Left renal pelvis (tissue), 4 donors: ENCODE measurements at places on chromosomes 11 and 22.

GRCh38 chr11:5550440-5551095 is 2.2 kb upstream of the OR52H1 start:
- no peak for DNase-seq

- no peak for DNase-seq
Observed at GRCh38 chr11:2517386-2518064, 72.7 kb downstream of the KCNQ1 start.

DNA sequence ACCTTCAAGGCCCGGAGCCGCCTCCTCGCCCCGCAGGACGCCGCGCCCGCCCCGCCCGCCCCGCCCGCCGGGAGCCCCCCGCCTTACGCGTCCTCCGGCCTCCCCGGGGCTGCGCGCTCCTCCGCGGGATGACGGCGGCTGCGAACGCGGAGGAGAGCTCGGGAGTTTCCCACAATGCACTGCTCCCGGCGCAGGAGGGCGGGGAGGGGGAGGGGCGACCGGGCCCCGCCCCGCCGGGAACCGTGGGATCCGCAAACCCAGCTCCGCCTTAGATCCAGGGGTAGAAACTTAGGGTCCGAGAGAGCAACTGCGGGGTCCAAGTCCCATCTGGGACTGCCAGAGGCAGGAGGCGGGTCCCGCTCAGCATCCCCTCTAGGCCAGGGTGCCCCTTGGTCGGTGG is at the start of gene CEND1:
Gene CEND1, minus strand, starts transcription at position 148 of the 400 bp plus-strand sequence. CDS start 1,514 bp downstream, outside the sequence.
- DNase-seq, result no peak

DNA sequence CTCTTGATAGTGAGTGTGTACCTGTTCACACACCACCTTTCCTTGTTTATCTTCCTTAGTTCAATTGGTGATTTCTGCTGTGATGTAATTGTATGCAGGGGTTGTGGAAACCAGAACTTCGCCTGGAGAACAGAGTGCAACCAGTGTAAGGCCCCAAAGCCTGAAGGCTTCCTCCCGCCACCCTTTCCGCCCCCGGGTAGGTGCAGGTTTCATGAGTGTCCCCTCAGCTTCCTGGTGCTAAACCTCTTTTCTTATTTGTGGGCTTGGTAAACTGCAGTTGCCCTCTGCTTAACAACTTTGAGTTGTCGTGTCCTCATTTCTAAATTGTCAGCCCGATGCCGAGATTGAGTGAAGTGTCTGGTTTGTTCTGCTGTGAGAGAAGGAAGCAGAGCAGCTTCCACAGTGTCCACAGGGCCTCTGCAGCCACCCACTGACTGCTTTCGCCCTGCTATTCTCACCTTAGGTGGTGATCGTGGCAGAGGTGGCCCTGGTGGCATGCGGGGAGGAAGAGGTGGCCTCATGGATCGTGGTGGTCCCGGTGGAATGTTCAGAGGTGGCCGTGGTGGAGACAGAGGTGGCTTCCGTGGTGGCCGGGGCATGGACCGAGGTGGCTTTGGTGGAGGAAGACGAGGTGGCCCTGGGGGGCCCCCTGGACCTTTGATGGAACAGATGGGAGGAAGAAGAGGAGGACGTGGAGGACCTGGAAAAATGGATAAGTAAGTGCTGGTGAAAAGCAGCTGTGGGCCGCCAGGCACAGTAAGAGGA is 7.1 kb upstream of the GAS2L1 start:
- DNase-seq, result no peak

DNA sequence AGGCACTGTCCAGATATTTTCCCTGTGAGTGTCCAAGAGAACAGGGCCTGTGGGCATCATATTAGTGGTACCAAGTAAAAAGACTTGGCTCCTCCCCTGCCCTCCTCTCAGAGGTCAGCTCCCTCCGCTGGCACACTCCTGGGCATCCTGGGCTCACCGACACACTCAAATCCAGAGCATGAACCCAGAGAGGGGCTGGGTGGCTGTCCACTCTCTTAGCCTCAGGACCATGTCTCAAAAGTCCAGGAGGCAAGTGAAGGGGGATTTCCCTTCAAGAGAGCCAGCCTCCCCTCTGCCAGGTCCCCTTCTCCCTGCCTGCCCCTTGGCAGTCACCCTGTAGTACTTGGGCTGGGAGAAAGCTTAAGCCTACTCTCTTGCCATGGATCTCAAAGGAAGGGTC is 10.3 kb downstream of the BCL9L start:
- DNase-seq, result no peak

DNA sequence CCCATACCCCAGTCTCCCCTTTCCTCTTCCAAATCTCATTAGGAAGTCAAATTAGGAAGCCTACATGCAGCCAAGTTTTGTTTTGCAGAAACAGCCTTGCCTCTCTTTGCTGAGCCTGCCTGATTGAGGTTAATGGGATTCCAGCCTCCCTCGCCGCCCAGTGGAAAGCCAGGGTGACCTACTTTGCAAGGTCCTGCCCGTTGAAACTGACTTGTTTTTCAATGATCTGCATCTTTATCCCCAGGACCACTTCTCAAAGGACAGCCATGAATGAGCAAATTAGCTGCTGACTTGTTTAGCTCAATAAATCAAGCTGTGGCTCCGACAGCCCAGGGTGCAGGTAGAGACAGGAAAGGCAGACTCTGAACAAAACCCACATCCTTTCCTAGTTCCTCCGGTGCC is 110.4 kb downstream of the RRAS2 start:
- DNase-seq, result no peak

DNA sequence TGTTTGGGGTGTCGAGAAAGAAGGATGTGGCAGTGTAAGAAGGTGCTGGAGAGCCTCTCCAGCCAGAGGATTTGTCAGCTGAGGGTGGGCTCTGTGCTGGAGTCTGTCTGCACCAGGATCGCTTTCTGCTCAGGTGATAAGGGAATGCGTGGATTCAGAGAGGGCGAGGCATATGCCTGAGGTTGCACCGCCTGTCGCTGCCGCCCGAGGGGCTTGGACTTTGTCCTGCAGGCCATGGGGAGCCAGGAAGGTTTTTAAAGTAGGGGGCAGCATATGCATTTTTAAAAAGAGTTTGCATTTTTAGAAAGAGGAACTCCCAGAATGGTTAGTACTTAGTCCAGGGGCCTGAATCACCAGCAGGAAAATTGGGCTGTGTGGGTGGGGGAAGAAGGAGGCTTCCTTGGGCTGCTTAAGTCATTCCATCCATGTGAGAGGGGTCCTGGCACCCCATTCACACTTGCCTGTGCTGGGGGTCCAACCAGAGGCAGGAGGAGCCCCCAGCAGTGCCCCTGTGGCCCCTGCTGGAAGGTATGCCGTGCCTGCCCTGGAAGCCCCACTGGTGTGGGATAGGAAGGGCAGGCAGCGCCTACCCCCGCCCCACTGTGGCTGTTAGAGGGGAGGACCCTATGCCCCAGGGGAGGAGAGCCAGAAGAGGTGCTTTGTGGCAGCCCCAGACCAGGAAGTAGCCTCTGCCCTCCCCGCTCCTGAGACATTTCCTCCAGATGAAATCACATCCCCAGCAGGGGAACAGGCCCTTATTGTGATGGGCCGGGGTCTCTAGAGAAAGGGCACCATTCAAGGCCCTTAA is 35.8 kb upstream of the MYRF start:
- DNase-seq, result no peak

DNA sequence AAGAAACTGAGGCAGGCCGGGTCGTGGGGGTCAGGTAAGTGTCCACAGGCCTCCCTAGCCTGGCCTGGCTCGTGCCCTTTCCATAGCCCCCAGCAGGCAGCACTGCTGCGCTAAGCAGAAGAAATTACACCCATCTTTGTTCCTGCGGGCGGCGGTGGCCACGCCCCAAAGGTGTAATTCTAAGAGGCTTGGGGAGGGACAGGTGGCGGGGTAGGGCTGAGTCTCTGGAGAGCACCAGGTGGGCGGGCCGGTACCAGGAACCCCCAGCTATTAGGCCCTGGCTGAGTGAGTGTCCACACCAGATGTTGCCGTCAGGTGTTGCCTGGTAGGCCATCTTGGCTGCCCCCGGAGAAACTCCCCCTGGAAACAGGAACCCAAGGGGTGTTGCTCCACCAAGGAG is 12.3 kb upstream of the ARAP1 start:
- no peak for DNase-seq

- no peak for DNase-seq
Observed at GRCh38 chr11:68842427-68843051, 823 bp upstream of the CPT1A start.

GRCh38 chr11:114078423-114078822 is 18.9 kb downstream of the ZBTB16 start:
- no peak for DNase-seq

DNA sequence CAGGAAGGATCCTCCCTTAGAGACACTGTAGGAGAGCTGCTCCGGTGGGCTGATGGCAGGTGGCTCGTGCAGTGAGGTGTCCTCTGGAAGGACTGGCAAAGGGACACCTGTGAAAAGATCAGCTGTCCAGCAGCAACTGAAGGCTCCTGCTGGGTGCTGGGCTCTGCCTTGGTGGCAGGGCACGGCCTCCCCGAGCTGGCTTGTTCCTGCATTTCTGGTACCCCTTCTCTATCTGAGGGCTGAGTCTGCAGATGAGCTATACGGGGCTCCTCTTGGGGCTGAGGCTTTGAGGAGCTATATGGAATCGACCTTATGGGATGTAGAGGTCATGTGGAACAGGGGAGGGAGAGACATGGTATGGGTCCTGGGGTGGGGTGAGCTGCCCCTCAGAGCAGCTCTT is 875.8 kb downstream of the BRD1 start:
- DNase-seq, result no peak

- no peak for DNase-seq
Observed at GRCh38 chr11:113613619-113614018, 92.5 kb downstream of the TMPRSS5 start.

- no peak for DNase-seq
Observed at GRCh38 chr11:125618383-125618782, 6.6 kb upstream of the CHEK1 start.

- no peak for DNase-seq
Observed at GRCh38 chr11:15185021-15185420, 70.3 kb downstream of the INSC start.

DNA sequence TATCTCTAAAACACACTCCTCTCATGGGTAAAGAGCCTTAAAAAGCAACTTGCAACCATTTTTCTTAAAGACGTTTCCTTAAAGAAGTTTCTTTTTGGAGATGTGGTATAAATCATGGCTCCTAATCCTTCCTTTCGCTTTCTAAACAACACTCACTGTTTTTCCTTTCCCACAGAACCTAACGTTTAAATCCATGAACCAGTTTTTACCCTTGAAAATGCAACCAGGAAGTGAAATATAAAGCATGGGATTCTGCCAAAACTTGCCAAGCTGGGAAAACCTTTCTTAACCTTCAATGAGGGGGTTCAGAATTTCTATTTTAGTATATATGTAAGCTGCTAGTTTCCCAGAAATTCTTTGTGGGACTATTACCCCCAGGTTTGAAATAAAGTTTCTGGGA is 8.6 kb downstream of the PLEKHA7 start:
- no peak for DNase-seq

DNA sequence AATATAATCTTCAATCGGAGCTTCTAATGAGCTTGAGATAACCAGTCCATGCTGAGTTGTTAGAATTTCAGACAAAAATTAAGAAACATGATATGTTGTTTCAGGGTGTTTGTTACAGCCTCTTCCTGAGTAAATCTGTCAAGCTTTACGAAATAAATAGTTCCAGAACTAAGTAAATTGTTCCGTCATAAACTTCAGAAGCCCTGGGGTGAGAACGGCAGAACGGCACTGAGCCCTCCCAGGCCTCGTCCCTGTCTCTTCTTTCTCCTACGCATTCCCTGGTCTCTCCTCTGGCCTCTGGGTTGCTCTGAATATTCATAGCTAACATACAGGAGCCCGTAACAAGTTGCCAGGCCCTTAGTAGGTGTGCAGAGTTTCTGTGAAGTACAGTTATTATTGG is 390.8 kb upstream of the NARS2 start:
- DNase-seq, result no peak

GRCh38 chr22:17149076-17149815 is 9.8 kb downstream of the HDHD5 start:
- DNase-seq, result no peak

GRCh38 chr22:47230741-47231140 is 468.3 kb downstream of the TBC1D22A start:
- DNase-seq, result no peak

- no peak for DNase-seq
Observed at GRCh38 chr22:39234472-39234787, 10.4 kb downstream of the PDGFB start.

GRCh38 chr11:20612416-20612815 is 13.0 kb downstream of the SLC6A5 start:
- DNase-seq, result no peak

DNA sequence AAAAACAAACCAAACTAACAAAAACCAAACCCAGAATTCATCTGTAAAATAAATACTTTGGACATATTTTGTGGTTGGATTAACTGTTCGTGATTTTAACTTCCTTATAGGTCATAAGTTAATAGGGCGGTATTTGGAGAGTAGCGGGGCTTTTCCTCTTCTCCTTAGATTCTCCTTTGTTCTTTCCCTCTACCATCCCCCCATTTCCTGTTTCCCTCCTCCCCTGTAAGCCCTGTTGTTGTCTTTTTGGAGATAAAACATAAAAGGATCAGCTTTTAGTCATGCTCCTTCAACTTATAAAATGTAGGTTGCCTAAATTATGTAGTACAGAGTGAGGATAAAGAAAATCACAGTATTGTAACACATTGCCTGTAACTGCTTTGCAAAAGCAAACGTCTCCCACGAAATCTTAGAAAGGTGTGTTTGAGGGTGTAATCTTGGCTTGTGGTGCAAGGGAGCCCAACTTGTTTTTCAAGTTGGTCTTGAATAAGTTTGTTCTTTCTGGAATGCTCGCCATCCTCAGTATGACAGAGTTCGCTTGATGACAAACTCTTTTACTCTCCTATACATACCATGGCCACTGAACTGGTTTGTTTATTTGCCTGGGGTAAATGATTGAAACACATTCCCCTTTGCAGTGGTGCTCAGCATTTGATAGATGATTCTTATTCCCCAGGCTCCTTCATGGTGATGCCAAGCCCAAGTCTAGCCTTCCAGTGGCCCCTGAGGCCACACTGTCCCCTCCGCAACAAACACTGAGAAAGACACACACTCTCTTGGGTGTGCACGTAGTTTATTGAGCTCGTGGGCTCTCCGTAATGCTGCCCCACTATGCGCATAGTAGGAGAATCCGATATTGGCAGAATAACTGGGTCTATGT is 49.4 kb downstream of the TEAD1 start:
- DNase-seq, result no peak

GRCh38 chr11:66020618-66021357 is 5.5 kb downstream of the CATSPER1 start:
- DNase-seq, result no peak

DNA sequence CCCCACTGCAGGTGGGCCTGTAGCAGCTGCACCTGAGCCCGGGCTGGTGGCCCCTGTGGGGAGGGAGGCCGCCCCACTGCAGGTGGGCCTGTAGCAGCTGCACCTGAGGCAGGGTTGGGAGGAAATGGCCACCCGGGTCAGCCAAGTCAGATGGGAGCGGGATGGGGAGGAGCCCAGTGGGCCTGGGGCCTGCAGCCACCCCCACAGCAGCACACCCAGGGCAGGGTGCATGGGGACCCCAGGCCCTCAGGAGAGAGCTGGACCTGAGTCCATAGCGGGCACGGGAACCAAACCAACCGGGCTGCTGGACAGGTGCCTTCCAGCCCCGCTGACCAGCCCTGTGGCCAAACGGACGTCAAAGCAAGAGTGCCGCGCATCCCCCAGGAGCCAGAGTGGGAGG is 61.7 kb downstream of the BRD1 start:
- DNase-seq, result no peak
